ENCODE measurements at places on chromosomes 2 and 18.

- no peak for DNase-seq
Observed at GRCh38 chr2:42050010-42050702, 2.3 kb downstream of the PKDCC start.

GRCh38 chr18:15005313-15006130 lies 257.6 kb downstream of the ANKRD30B start:
- DNase-seq = no peak

GRCh38 chr2:44052584-44052983 lies 56.8 kb upstream of the LRPPRC start:
- DNase-seq = no peak

DNA sequence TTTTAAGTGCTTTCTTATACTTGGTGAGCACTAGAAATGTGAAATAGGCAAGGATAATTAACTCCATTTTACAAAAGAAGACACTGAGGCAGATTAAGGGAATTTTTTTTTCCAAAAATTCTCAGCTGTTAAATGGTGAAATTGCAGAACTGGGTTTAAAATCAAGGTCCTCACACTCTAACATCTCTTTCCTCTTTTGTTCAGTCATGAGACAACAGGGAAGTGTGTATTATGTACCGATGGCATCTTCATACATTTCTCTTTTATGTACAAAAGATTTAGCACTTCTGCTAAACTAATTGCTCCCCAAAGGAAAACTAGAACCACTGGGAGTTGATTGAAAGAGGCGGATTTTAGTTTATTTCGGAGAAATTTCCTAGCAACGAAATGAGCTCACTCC lies 203.0 kb downstream of the SETBP1 start:
- no peak for DNase-seq

GRCh38 chr18:79905389-79905911 lies 46.0 kb downstream of the SLC66A2 start:
- DNase-seq = no peak

DNA sequence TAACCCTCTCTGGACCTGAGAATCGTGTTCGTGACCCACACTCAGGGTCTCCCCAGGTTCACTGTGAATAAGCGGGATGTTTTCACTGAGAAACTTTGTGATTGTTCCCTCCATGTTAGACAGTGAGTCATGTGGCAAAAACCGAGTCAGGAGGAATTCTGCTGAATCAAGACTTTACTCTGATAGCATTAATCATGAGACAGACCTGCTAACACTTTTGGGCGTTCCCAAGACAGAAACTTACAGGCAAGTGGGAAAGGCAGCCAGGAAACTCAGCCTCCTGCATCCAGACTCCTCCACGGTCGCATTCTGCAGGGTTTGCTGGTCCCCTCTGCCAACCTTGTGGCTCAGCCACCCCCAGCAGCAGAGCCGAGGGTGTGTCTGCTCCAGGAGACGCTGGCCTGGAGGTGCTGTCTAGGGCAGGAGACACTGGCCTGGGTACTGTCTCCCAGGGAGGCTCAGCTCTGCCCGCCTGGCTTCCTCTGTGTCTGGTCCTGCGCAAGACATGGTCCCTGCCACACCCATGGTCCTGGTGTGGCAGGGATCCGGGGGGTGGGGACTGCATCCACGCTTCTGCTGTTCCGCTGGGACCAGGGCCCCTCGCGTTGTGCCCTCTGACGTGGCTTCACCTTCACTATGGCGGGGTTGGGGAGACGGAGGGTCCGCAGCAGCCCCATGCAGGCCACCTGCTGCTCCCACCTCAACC lies 177.4 kb downstream of the TWIST2 start:
- DNase-seq = no peak

DNA sequence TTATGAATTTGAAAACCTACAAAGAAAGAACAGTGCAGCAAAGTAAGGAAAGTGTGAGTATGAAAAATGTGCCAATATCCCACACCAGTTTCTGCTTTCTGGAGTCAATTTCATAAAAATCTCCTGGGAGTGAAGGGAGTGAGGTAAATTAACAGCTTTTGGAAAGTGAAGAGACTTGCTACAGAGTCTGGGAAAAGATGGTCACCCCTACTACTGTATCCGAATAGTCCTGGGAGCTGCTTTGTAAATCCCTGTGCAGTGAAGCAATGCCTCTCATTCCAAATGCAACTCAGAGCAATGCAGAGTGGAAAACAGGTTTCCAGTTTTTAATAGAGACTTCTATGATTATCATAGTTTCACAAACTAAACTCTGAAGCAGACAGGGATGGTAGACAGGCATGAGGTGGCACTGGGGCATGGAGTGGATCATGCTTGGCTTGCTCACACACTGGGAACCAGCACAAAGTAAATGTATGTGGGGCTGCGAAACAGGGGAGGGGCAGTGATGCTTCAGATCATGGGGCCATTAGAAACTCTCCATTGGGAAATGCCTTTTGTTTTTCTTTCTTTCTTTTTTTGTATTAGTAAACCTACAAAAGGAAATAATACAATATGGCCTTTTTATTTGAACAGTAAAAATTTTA lies 10.6 kb downstream of the COL5A2 start:
- DNase-seq = no peak

- DNase-seq = no peak
Observed at GRCh38 chr2:219003267-219003634, 10.0 kb upstream of the CRYBA2 start.
